Mesenteric fat pad (tissue), 1 donor: ENCODE measurements at places on chromosomes 5 and 9. TPM values are rescaled to one million over a fixed set of nuclear protein-coding genes. Genes with fewer than 3 reads are reported as not detected.
A peak's percentile ranks its signal among the peaks of the same experiment; 100 is the strongest.

DNA sequence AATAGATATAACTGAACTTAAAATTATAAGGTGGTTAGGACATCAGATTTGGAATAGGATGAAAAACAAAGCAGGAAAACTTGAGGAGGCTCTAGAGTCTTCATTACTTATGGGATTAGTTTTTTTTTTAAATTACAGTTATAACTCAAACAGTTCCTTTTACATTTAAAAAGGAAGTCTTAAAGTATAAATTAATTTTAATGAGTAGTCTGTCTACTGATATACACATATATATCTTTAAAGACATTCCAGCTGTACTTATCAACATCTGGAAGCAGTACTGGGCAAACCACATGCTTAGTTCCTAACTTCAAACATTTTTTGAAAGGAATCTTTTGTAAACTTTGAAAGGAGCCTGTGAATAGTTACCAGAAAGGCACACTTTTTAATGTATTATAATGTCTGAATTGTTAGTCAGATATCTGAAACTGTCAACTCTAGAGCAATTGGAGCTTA is 6.0 kb downstream of the ACTBL2 start:
- DNase-seq: no peak

UHRF2 gene
- total RNA-seq: 33.6 TPM

DNA sequence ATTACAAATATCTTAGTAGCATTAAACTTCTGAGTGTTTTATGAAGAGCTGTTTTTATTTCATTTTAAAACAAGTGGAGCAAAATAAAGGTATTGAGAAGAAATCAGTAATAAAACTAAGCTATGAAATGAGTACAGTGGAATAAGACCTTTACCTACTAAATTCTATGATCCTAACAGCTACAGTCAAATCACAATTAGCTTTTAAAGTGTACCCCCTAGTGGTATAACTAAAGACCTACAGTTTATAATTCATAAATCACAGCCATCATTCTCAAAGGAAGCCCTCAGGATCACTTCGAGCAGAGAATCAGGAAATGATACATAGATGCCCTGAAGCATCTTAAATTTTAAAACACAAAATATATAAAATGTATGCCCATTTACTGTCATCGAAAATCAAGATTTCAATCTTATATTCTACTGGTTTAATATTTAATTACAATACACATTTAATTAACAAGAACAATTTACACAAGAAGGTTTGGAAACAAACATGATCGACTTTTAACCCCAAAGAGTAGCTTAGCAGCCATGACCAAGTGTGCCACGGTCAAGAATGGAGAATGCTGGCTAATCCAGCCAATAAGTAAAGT is 12.3 kb downstream of the CCNH start:
- no peak for DNase-seq

DNA sequence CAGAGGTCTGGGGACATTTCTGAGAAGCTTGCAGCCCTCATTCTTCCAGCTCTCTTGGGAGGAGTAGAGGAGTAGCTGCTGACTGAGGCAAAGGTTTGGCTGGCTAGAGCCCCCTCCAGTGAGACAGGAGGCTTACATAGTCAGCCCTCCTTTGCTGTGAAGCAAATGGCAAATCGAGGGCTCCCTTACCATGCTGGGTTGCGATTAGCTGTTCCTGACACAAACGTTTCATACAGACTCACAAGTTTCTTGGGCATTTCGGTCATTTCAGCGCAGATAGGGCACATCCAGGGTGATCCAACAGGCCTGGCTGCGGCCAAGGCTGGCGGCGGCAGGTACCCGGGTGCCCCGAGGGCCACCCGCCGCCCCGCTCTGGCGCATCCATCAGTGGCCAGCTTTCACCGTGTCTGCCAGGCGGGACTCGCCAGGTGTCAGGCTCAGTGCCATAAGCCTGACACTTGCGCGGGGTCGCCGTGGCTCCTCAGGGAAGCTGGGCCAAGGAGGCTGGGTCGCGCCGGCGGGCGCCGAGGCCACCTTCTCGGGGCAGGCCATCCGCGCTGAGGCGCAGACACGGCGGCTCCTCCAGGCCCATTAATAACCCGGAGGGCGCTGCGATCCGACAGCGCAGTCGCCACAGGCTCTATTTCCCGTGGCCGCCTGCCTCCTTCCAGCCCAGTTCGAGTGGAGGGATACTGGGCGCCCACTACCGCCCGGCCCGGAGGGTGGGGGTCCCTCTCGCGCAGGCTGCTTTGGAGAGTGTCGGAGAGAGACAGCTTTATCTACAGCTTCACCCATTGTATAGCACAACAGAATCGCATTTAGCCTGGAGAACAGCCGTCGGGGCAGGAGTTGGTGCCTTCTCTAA is 9.1 kb downstream of the PRDM6 start:
- no peak for DNase-seq

DNA sequence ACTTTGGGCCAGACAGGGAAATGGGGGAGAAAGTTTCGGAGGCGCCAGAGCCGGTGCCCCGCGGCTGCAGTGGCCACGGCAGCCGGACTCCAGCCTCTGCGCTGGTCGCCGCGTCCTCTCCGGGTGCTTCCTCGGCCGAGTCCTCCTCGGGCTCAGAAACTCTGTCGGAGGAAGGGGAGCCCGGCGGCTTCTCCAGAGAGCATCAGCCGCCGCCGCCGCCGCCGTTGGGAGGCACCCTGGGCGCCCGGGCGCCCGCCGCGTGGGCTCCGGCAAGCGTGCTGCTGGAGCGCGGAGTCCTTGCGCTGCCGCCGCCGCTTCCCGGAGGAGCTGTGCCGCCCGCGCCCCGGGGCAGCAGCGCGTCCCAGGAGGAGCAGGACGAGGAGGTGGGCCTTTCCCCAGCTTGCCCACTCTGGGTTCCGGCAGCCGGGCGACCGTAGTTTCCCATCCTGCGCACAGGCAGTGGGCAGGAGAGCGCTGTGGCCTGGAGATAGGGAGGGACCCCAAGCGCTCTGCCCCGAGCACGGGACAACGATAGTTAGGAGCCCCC is 516 bp downstream of the MAST4 start:
- no peak for DNase-seq

RNF180 gene
- total RNA-seq: 13.0 TPM

DNA sequence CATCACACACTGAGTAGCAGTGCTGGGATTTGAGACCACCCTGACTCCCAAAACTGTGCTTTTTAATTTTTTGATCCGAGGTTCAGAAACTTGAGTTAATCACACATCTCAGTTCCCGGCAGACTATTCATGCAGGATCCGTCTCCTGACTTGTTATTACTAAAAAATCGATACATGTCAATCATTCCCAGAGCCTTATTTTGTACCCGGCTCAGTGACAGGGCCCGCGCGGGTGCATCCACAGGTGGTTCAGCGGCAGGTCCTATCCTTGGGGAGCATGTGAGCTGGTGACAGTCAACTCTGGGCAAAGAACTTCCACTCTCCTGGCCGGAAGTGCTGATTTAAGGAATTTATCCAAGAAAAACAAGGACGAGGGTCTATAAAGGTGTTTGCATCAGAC is 95.9 kb upstream of the MVB12B start:
- no peak for DNase-seq

DNA sequence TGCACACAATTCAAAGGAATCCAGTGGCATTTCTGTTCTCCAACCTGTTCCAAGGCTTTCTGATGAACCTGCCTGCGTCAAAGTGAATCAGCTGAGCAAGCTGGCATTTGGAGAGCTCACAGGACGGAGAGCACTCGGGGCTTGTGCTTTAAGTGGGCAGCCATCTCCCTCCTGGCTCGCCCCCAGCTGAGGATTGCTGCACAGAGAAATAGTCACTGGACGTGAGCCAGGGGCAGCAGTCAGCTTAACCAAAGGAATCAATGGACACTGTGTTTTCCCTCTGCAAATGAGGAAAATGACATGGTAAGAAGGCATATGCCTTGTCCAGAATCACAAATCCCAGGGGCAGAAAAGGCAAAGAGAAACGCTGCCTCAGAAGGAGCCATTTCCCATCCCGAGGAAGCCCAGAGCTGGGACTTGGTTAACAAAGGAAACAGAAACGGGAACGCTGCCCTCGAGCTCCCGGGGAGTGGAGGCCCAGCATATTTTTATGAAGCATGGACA is 299.4 kb downstream of the ZSWIM6 start:
- DNase-seq: no peak

DNA sequence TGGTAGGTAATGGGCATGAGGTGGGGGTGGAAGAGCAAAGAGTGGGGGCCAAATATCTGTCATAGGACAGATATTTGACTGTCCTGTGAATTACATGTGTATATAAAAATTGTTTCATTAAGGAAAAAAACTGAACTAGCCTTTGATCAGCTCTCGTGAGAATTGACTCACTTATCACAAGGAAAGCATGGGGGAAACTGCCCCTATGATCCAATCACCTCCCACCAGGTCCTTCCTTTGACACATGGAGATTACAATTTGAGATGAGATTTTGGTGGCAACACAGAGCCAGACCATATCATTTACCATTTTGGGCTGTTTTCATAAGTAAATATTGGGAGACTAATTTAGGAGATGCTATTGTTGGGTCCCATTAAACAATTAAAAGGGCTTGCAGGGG is 63.2 kb upstream of the FYB1 start:
- no peak for DNase-seq

DNA sequence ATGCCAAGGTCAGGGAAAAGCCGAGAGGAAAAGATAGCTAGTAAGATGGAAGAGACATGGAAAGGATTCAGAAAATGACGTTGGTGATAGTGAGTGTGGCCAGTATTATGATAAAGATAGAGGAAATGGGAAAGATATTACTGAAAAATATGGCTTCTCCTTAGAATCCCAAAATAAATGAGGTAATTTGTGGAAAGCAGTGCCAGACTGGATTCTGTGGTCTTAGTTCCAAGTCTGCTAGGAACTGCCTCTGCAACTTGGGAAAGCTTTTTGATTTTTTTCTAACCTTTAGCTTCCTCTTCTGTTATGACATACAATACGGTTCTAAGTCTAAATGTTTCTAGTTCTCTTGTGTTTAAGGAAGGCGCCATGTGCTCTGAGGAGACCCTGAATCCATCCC is 54.2 kb downstream of the GRIA1 start:
- no peak for DNase-seq

ISL1 gene
- 0.29 TPM for total RNA-seq

DNA sequence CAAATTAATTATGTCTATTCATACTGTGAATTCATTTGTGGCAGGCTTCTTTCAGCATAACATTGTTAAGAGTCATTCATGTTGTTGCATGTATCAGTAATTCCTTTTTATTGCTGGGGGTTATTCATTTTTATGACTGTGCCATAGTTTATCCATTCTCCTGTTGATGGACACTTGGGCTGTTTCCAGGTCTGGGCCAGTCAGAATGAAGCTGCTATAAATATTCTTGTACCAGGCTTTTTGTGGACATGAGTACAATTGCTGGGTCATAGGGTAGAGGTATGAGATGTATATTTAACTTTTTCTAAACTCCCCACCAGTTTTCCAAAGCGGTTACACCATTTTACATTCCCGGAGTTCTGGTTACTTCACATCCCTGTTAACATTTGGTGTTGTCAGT is 13.6 kb downstream of the PRPF4 start:
- DNase-seq: no peak

ITGA1 gene
- 62.3 TPM for total RNA-seq

- peak; percentile 92 for DNase-seq
Observed at GRCh38 chr5:62306323-62306895, 403 bp downstream of the KIF2A start.

DNA sequence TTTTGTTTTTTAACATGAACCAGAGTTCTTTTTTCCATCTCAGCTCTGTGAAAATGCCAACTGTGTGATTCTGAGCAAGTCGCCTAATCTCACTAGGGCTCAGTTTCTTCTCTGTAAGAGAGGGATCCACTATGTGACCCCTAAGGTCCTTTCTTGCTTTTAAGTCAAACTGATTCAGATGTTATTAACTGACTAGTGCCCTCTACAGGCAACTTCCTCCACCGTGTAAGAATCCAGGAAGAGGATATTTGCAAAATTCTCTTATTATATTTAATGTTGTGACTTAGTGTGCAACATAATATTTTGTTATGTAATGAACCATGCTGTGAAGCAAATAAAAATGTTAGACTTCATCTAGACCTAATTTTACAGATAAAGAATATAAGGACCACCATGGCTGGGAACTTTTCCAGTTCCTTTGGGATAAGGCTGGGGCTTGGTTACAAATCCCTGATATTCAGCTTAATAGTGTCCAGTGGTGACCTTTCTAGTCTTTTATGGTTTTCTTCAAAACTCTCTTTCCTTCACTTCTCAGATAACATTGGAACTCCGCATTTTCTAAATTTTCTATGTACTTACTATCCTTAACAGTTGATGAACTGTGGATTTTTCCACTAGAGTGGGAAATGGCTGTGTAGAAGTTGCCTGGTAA is 244.7 kb downstream of the PIK3R1 start:
- no peak for DNase-seq

PTGER4 gene
- total RNA-seq: 14.8 TPM

DNA sequence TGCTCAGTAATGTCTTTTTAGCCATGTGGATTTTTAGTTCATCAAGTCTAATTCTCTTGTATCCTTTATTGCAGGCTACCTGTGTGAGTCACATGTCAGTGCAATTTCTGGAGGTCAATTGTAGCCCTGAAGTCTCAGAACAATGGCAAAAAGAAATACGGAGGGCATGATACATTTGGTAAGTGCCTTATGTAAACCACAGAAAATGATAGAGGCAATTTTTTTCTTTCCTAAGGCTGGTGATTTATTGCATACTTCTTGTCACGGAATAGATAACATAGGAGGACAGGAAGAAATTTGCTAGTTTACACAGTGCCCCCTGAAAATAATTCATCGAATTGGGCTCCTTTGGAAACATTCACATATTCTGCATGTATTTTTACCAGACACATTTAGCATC is 235.9 kb downstream of the DMRTA1 start:
- DNase-seq: no peak

DNA sequence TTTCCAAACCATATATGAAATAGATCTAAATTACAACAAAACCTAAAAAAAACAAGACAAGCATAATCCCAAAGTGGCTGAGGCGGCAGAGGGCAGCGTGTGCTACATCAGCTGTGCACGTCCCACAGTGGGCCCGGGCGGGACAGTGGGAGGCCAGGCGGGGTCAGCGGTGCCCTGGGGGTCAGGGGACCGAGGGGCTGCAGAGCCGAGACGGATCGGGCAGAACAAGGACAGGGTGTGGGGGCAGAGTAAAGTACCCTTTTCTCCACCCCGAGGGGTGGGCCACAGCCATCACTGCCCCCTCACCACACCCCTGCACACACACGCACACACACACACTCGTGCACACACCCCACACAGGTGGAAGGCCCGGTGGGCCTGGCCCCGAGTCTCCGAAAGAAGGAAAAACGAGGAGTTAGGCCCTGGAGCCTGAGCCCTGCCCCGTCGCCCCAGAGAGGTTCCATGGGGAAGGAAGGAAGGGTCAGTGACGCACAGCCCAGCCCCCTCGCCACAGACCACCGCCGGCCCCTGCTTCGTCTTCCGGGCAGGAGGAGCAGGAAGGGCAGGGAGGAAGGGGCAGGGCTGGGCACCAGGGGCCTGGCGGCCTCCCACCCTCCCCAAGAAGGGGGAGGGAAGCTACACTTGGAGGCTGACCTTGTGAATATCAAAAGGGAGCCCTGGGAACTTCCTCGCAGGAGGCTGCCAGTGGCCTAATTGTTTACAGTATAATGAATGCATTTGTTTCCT is 49.6 kb upstream of the UBAC1 start:
- DNase-seq: no peak

LRRC70 gene
- total RNA-seq: 9.4 TPM

DNA sequence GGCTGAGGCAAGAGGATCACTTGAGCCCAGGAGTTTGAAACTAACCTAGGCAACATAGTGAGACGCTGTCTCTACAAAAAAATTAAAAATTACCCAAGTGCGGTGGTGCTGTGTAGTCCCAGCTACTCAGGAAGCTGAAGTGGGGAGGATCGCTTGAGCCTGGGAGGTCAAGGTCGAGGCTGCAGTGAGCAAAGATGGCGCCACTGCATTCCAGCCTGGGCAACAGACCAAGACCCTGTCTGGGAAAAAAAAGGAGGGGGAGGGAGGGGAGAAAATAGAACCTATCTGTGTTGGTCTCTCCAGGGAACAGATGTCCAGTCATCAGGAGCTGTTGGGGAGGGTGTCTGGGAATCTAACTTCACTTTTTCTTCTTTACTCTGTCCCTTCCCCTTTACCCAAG is 24.3 kb downstream of the MAT2B start:
- no peak for DNase-seq
